Breast epithelium (tissue), 4 donors: ENCODE measurements at places on chromosomes 2 and 18. TPM values are rescaled to one million over a fixed set of nuclear protein-coding genes. Genes with fewer than 3 reads are reported as not detected.
A peak's percentile ranks its signal among the peaks of the same experiment; 100 is the strongest.

- no peaks in the 10 kb centered on the region for H3K27me3 ChIP-seq
- no peaks in the 10 kb centered on the region for H3K4me1 ChIP-seq
- H3K4me3 ChIP-seq = no peak overlapping the region
- DNase-seq = no peak
- H3K27ac ChIP-seq = no peak overlapping the region
Measured at GRCh38 chr2:148721991-148722777, 77.6 kb downstream of the EPC2 start.

DNA sequence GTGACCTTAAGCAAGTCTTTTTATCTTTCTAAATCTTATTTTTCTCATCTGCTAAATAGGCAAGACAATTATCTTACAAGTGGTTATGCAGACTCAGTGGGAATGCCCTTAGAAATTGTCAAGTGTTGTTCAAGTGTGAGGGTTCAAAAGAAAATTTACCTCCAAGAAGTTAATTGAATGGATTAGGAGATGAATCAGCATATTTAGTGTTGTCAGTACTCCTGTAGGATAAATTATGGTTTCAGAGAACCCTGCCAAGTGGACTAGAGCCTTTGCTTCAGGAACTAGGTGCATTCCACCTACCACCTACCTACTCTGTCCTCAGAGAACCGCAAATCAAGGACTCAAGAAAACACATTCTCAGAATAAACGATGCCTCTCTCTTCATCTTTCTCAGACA lies 69.8 kb upstream of the KCTD1 start:
- H3K27me3 ChIP-seq = no peaks in the 10 kb centered on the region
- no peak for DNase-seq
- H3K4me3 ChIP-seq = no peak overlapping the region
- no peaks in the 10 kb centered on the region for H3K4me1 ChIP-seq
- H3K27ac ChIP-seq = peak overlapping the region; percentile 20
- no peaks in the 10 kb centered on the region for H3K36me3 ChIP-seq

- H3K27me3 ChIP-seq = no peaks in the 10 kb centered on the region
- no peak overlapping the region for H3K27ac ChIP-seq
- no peaks in the 10 kb centered on the region for H3K36me3 ChIP-seq
- no peak overlapping the region for H3K4me3 ChIP-seq
Measured at GRCh38 chr2:200007306-200007705, 51.9 kb downstream of the MAIP1 start.

Gene TACR1
- 5.9 TPM for total RNA-seq

DNA sequence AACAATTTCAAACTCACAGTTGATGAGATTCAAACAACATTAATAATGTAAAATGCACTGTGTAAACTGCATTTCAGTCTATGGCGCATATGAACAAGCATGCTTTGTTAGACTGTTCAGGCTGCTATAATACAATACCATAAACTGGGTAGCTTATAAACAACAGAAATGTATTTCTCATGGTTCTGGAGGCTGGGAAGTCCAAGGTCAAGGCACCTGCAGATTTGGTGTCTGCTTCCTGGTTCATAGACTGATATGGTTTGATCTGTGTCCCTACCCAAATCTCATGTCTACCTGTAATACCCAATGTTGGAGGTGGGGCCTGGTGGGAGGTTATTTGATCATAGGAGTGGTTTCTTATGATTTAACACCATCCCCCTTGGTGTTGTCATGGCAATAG lies 148.1 kb upstream of the SERPINE2 start:
- no peak overlapping the region for H3K4me3 ChIP-seq
- H3K36me3 ChIP-seq = no peaks in the 10 kb centered on the region
- no peaks in the 10 kb centered on the region for H3K27me3 ChIP-seq
- no peak overlapping the region for H3K27ac ChIP-seq
- H3K4me1 ChIP-seq = no peaks in the 10 kb centered on the region

Gene RANBP2
- 78.1 TPM for total RNA-seq

- H3K27ac ChIP-seq = no peak overlapping the region
- DNase-seq = no peak
- H3K27me3 ChIP-seq = no peaks in the 10 kb centered on the region
Measured at GRCh38 chr2:239029958-239030357, 182.1 kb downstream of the TWIST2 start.

Gene ICOS
- 0.59 TPM for total RNA-seq
